ENCODE measurements at places on chromosomes 13 and 19. TPM values are rescaled to one million over a fixed set of nuclear protein-coding genes. Genes with fewer than 3 reads are reported as not detected.

DNA sequence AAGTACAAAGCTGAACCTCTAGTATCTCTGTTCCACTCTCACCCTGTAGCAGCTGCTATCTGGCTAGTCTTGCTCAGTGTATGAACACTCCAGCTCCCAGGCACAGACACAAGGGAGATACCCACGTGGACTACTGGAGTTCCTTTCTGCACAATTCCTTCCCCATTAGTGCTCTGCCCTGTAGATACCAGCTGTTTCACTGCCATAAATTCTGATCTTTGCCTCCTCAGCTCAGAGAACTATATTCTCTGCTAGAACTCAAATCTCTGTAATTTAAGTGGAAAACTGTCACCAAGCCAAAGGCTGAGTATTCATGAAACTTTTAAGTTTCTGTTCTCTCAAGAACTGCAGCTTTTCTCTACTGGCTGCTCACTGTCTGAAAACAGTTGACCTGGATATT is 273.7 kb downstream of the DIAPH3 start:
- DNase-seq: no peak

BBC3 gene
- 24.2 TPM for total RNA-seq

- DNase-seq: no peak
Observed at GRCh38 chr19:41354343-41354953, 726 bp upstream of the TGFB1 start.

TMEM145 gene
- total RNA-seq: not detected

- DNase-seq: no peak
Observed at GRCh38 chr19:58364146-58364545, 1.6 kb upstream of the ZNF497 start.

- no peak for DNase-seq
Observed at GRCh38 chr13:31807090-31807541, 67.8 kb downstream of the RXFP2 start.

DNA sequence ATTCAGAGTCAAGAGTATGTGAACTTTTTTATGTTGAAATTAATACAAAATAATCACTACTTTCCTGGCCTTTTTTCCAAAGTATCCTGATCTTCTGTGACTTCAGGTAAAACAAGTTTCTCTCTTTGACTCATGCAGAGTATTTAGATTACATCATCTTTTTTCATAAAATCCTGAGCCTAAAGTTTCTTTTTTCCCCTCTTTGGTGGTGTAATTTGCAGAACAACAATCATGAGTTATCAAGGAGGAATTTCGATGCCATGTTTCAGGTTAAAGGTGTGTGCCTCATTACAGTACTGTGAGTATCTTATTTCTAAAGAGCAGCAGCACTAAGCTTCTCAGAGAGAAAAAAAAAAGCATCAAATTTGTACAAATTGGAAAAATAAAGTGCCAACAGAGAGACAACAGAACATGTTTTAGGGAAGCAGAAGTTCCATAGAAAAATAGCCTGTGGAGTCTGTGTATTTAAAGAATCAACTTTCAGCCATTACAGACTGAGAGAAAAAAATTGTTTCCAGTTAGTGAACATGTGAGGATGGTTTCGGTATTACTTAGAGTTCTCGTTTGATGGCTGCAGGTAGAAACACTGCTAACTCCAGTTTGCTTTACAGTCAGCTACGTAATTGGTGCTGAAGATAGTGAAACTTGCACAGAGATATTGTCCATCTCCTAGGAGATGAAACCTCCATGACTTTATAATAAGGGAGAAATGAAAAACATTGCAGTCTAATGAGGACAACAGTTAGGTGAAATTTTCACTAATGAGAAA is 78.1 kb upstream of the PCDH9 start:
- no peak for DNase-seq

KRTDAP gene
- total RNA-seq: not detected

DNA sequence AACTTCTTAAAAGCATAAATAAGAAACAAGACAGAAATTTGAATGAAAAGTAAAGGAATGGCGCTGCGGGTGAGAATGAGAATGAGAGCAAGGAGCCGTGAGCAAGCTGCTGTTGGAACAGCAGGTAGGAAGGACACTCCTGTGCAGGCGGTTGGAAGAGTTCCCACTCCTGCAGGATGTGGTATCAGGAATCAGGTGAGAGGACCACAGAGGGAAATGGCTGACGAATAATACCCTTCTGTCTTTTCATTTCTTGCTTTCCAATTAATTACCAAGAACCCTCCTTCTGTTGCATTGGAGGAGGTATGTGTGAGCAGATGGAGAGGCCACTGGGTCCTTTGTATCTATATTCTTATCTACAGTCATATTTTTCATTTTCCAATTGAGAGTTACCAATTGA is 1504.2 kb downstream of the EFNB2 start:
- no peak for DNase-seq

ZNF284 gene
- 2.6 TPM for total RNA-seq

DNA sequence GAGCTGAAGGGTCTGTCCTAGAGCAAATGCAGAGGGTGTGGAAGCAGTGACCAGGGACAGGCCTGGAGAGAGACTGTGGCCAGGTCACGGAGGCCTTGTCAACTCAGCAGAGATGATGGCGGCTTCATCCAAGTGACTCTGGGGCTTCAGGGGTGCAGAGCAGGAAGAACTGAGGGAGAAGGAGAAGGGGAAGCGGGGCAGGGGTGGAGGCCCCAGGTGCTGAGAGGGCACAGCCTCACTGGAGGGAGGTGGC is 299.1 kb downstream of the ZNF536 start:
- no peak for DNase-seq

TUBB4A gene
- total RNA-seq: 0.26 TPM

CATSPERD gene
- total RNA-seq: not detected

ZNF628 gene
- 0.99 TPM for total RNA-seq

ZNF221 gene
- 7.7 TPM for total RNA-seq

ENOX1 gene
- 0.95 TPM for total RNA-seq

DNA sequence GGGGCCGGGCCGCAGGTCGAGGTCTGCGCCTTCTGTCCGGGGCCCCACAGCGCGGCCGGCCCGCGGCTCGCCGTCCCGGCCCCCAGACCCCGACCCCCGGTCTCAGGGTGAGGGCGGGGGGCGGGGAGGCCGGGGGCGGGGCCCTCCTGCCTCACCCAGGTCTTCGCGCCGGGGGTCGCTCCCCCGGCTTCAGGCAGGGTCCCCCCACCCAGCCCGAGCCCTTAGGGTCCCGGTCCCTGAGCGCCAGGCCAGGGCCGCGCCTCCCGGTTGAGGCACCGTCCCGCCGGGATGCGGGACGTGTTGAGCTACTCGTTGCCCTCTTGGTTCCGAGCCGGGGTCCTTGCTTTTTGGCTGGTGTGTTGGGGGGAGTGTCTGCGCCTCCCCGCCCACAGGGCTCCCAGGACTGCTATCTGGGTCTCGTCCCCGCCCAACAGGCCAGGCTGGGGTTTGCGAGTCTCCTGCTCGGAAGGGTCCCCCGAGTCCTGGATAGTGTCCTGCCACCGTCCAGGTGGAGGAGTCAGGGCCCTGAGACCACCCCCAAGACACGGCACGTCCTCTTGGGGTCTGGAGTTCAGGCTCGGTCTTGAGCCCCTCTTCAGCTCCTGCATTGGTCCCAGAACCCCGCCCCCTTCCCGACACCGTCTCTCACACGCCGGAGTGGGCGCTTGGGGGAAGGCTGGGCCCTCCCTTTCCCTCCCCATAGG is 452 bp downstream of the PIAS4 start:
- DNase-seq: no peak

FGF21 gene
- not detected for total RNA-seq

DNA sequence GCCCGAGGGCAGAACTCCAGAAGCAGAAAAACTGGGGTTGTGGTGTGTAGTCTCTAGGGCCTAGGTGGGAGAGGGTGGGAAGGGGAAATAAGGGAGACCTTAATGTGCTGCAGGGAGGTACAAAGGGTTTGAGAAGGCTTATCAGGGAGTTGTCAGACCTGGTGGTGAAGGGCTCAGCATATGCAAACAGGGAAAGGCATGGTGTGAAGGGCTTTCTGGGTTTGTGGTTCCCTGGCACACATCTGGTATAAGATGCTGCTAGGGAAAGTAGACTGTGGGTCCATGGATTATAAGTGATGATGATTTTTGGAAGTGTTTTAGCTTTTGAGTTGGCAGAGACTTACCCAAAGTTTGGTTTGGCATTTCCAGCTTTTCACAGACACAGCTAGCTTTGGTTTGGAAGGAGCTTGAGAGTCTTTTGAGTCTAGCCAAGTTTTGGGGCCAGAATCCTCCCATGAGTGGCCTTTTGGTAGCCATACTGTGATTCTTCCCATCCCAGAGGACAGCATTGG is 2.2 kb downstream of the TRIM28 start:
- no peak for DNase-seq

DNA sequence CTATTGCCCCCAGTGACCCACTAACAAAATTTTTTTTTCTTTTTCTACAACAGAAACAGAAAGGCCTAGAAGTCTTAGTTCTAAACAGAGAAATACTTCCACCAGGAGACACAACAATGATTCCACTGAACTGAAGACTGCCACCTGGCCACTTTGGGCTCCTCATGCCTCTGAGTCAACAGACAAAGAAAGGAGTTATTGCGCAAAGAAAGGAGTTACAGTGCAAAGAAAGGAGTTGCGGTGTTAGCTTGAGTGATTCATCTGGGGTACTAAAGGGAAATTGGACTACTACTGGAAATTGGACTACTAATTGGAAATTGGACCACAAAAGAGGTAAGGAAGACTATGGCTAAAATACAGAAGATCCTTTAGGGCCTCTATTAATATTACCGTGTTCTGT is 116.6 kb downstream of the PCDH17 start:
- DNase-seq: no peak

GRCh38 chr13:33537676-33538075 is 252.1 kb upstream of the STARD13 start:
- DNase-seq: no peak

- no peak for DNase-seq
Observed at GRCh38 chr13:110265341-110265681, 41.6 kb downstream of the COL4A1 start.

DNA sequence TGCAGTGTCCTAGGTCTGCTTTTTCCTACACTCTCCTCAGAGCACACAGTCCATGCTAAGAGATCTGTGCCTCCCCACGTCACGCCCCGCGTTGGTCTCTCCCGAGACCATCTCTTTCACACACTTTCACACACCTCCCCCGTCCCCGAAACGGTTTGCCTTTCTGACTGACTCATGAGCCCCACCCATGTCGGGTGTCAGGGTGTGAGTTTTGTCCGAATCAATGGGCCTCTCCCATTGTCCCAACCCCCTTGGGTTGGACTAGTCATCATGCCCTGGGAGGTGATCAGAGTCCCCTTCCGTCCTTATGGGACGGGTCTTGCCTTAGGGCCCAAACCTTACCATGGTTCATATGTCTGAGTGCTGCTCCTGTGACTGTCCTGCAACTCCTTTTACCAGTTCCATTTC is 214.0 kb upstream of the HTR2A start:
- DNase-seq: no peak

GARRE1 gene
- total RNA-seq: 27.8 TPM

DNA sequence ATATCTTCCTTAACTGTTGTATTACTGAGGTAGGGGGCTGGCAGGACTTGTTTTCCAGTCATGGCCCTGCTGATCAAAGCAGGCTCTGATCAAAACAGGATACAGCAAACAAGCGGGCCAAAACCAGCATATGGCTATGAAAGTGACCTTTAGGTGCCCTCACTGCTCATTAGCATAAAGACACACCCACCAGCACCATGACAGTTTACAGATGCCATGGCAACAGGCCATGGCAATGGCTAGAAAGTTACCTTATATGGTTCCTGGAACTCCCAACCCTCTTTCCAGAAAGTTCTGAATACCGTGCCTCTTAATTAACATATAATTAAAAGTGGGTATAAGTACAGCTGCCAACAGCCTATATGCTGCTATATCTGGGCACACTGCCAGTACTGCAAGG is 551.4 kb upstream of the SGCG start:
- no peak for DNase-seq

MAMSTR gene
- 0.20 TPM for total RNA-seq

NAPSA gene
- under 0.01 TPM for total RNA-seq

ZNF709 gene
- total RNA-seq: 2.6 TPM

ZNF726 gene
- 2.0 TPM for total RNA-seq

DNA sequence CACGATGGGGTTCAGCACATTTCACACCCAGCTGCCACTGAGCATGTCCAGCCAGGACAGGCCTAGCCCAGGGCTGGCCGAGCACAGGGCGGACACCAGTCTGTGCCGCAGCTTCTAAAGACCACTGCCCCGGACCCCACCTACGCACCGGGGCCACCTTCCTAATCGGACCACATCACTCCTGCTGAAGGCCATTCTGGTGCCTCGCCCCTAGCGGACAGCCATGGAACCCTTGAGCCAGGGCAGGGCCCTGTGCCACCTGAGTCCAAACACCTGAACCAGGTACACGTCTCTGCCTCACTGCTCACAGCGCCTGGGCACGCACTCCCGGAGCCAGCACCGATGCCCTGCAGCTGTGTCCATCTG is 8.4 kb upstream of the C13orf46 start:
- no peak for DNase-seq

ZNF471 gene
- 1.8 TPM for total RNA-seq

RNF225 gene
- total RNA-seq: not detected

DNA sequence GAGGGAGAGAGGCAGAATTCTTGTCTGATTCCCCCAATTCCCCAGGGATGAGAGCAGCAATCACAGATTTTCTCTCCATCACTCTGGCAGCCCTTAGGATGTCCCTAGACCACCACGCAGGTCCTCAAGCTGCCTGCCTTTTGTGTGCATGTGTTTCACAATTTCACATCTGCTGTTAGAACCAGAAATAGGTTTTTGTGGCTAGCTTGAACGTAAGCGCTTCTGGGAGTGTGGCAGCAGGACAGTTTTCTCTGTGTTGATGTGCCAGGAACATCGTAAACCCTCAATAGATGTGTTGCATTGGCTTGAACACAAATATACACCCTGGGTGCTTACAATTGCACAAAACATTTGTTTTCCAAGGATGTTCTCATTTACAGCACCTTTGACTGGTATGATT is 78.8 kb upstream of the TMTC4 start:
- no peak for DNase-seq

- no peak for DNase-seq
Observed at GRCh38 chr13:75870397-75870903, 234.3 kb downstream of the LMO7 start.

COX7A1 gene
- total RNA-seq: 10.8 TPM

FCAR gene
- total RNA-seq: not detected

ELSPBP1 gene
- total RNA-seq: not detected

DNA sequence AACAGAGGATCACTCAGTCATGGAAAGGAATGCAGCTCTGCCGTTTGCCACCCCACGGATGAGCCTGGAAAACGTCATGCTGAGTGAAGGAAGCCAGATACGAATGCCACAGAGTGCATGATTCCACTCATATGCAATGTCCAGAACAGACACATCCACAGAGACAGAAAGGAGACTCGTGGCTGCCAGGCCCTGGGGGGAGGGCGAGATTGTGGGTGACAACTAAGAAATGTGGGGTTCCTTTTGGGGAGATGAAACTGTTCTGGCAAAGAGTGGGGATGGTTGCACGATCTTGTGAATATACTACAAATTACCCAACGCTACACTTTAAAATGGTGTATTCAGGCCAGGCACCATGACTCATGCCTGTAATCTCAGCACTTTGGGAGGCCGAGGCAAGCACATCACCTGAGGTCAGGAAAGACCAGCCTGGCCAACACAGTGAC is 27.2 kb upstream of the NAPA start:
- DNase-seq: no peak

MEDAG gene
- total RNA-seq: 21.6 TPM

CRLF1 gene
- not detected for total RNA-seq
